Activated CD8-positive, alpha-beta T cell treated with anti-CD3 and anti-CD28 coated beads, Interleukin-2, amount 10 ng/mL, durations not matched to agents 7 days and 5 days (primary cell): ENCODE measurements at places on chromosomes 2 and 18.
A peak's percentile ranks its signal among the peaks of the same experiment; 100 is the strongest.

DNA sequence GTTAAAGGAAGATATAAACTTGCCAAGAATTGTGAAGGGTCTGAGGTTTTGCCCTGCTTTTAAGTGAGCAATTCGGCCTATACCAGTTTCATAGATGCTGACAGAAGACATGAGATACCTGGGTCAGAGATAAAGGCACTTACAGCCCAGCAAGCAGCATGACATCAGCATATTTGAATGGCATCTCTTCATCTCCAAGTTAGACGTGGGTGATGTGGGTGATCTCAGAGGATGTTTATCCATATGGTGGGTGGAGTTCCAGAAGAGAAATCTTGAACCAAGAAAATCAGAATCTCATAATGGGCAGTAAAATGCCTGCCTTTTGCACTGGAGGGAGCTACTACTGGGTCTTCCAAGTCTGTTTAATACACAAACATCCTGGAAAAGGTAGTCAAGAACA lies 44.7 kb downstream of the GYPC start:
- DNase-seq, result no peak
- peak overlapping the region; percentile 4 for H3K27ac ChIP-seq
- peaks cover 43% of the 10 kb centered on the region for H3K36me3 ChIP-seq
- no peaks in the 10 kb centered on the region for H3K27me3 ChIP-seq
- no peak overlapping the region for H3K4me3 ChIP-seq
- H3K4me1 ChIP-seq, result no peaks in the 10 kb centered on the region

DNA sequence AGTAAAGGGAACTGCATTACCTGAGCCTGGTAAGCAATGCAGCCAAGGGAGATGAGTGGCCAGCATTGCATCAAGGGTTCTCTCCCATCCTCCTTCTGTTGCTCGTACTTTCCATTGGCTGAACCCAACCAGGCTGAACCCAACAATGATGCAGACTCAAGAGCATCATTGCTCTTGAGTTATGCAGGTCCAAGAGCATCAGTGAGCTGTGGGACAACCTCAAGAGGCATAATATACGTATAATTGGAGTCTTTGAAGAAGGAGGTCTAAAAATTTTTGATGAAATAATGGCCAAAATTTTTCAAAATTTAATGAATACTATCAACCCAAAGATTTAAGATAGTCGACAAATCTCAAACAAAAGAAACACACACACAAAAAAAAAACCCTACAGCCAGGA lies 213.0 kb downstream of the RNF152 start:
- no peak for DNase-seq
- no peak overlapping the region for H3K4me3 ChIP-seq
- no peaks in the 10 kb centered on the region for H3K4me1 ChIP-seq
- no peak overlapping the region for H3K27ac ChIP-seq

- no peak overlapping the region for H3K27ac ChIP-seq
Measured at GRCh38 chr2:232420073-232420454, 13.4 kb downstream of the ALPG start.

DNA sequence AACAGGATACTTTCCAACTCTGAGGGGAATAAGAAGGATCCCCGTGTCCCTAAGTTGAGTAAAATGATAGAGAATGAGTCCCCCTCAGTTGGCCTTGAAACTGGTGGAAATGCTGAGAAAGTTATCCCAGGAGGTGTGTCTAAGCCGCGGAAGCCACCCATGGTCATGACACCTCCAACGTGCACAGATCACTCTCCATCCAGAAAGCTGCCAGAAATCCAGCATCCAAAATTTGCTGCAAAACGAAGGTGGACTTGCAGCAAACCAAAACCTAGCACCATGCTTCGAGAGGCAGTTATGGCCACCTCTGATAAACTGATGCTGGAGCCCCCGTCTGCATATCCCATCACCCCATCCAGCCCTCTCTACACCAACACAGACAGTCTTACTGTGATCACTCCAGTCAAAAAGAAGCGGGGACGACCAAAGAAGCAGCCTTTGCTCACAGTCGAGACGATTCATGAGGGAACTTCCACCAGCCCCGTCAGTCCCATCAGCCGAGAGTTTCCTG lies 270.1 kb downstream of the SETBP1 start:
- no peaks in the 10 kb centered on the region for H3K36me3 ChIP-seq
- H3K4me3 ChIP-seq, result no peak overlapping the region
- no peaks in the 10 kb centered on the region for H3K4me1 ChIP-seq
- H3K27ac ChIP-seq, result no peak overlapping the region

DNA sequence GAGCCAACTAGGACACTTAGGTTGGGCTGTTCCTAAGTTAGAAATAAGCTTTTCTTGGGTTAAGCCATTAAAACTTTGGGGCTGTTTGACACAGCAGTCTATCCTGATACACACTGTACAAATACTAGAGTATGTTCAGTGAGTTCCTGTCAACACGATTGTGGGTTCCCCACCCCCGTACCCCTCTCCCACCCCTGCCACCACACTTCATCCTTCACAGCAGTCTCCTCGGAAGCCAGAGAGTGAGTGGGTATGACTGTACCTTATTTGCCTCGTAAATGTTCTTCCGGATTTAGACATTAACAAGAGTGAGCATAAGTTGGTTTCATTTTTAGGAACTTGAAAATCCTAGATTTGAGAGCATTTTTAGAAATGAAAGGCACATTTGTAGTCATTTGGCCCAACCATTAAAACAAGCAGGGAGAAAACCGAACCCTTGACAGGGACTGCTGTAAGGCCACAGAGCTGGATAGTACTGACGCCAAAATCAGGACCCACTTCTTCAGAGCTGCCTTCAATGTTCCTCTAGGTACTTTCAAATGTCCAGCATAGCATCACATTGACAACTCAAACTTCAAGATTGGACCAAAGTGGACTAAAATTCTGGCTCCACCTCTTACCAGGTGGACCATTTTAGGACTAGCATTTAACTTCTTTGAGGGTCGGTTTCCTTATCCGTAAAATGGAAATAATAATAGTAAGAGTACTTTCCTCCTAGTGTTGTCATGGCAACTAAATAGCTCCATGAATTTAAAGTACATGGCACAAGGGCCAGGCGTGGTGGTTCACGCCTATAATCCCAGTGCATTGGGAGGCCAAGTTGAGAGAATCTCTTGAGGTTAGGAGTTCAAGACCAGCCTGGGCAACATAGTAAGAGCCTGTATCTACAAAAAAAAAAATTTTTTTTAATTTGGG lies 166.3 kb upstream of the SERTAD2 start:
- peaks cover 35% of the 10 kb centered on the region for H3K4me1 ChIP-seq
- H3K27ac ChIP-seq, result peak overlapping the region; percentile 90
- peak; percentile 67 for DNase-seq
- peak overlapping the region; percentile 61 for H3K4me3 ChIP-seq
- peaks cover 3% of the 10 kb centered on the region for H3K36me3 ChIP-seq
- no peaks in the 10 kb centered on the region for H3K27me3 ChIP-seq

DNA sequence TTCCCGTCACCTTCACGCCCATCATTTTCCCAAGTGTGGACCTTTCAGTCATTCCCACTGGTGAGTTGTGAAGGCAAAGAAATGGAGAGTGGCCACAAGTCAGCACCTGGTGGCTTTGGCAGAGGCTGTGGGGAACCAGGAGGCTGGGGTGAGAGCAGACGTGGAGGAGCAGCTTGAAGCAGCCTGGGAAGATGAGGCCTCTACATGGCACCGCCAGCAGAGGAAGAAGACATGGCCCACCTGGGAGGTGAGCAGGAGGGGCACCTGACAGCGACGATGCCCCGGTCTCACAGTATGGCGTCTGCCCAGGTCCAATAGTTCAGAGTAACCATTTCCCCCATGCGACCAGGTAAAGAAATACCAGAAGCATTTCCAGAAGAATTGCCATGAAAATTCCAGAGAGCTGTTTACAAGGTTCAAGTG lies 69.0 kb downstream of the TPO start:
- H3K27me3 ChIP-seq, result no peaks in the 10 kb centered on the region
- no peak overlapping the region for H3K27ac ChIP-seq
- DNase-seq, result no peak
- no peaks in the 10 kb centered on the region for H3K4me1 ChIP-seq
- H3K4me3 ChIP-seq, result no peak overlapping the region
- no peaks in the 10 kb centered on the region for H3K36me3 ChIP-seq

DNA sequence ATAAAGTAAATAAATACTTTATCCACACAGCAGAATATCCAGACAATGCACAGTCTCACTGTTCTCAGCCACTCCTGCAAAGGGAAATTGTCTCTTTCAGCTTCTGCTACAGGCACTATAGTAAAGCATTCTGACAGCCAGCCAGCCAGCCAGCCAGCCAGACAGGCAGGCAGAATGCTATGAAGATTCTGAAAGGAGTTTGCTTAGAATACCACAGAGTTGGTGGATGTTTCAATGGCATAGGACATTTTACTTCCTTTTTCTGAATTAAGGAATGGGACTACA lies 116.1 kb upstream of the CYP26B1 start:
- no peaks in the 10 kb centered on the region for H3K4me1 ChIP-seq
- no peaks in the 10 kb centered on the region for H3K36me3 ChIP-seq
- H3K27me3 ChIP-seq, result no peaks in the 10 kb centered on the region

- no peaks in the 10 kb centered on the region for H3K36me3 ChIP-seq
- peaks cover 22% of the 10 kb centered on the region for H3K4me1 ChIP-seq
- H3K27ac ChIP-seq, result no peak overlapping the region
- no peak overlapping the region for H3K4me3 ChIP-seq
- H3K27me3 ChIP-seq, result peaks cover 70% of the 10 kb centered on the region
- no peak for DNase-seq
Measured at GRCh38 chr2:72914206-72914559, 3.1 kb upstream of the EMX1 start.

DNA sequence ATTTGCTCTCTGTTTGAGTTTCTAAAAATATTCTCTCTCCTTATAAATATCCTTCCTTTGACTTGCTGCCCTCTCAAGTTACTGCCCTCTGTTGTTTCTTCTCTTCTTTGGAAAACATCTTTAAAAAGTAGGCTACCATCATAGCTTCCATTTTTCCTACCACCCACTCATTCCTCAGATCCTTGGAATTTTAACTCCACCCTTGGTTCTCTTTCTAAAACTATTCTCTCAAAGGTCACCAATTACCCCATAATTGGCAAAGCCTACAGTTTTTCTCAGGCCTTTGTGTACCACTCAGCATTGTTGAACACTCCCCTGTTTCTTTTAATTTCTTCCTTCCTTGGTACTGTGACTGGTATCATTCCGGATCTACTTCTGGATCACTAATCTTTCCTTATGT lies 43.0 kb upstream of the ITGAV start:
- no peak for DNase-seq
- H3K27me3 ChIP-seq, result peaks cover 2% of the 10 kb centered on the region
- H3K4me1 ChIP-seq, result no peaks in the 10 kb centered on the region

GRCh38 chr2:241773511-241774418 lies 2.9 kb upstream of the GAL3ST2 start:
- H3K4me3 ChIP-seq, result no peak overlapping the region
- H3K36me3 ChIP-seq, result no peaks in the 10 kb centered on the region
- H3K4me1 ChIP-seq, result peaks cover 7% of the 10 kb centered on the region
- H3K27me3 ChIP-seq, result no peaks in the 10 kb centered on the region

DNA sequence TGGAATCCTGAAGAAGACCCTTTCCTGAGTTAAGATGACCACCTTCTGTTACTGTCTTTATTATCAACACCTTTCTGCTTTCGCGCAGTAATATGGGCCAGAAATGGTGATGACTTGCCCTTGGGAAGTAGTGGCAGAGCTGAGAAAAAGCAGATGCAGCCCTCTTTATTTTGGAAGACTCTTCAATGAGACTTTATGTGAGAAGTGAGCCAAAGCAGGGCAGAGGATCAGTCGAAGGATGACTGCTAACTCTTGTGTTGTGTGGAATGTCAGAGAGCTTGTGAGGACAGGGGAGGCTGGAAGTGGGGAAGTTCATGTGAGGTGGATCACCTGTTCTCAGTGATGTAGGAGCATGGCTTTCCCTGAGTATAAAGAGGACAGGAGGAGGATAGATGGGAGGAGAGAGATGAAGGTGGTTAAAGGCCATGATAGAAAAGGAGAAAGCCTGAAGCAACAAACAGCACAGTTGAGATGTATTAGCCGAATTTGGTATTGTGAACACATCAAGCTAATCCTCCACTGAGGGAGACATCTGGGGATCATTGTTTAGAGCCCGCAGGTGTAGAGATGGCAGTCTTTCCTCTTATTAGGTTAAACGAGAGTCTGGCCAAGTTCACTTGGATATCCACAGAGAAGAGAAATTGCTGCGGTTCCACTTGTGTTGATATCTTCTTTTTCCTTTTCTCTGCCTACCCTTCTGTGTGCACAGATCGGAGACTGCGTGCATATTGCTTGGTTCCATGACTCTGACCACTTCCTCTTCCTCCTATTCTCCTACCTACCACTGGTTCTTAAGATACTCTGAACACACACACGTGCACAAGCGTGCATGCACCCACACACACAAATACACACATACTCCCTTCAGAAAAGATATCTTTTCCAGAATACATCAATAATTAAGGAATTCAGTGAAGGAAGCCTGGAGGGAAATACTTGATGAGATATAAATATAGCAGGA lies 67.4 kb downstream of the SLC9A2 start:
- no peak overlapping the region for H3K4me3 ChIP-seq
- H3K27me3 ChIP-seq, result peaks cover 8% of the 10 kb centered on the region
- H3K27ac ChIP-seq, result no peak overlapping the region
- H3K4me1 ChIP-seq, result no peaks in the 10 kb centered on the region
- H3K36me3 ChIP-seq, result no peaks in the 10 kb centered on the region

GRCh38 chr2:217810260-217810659 lies 192.5 kb downstream of the TNS1 start:
- no peak overlapping the region for H3K4me3 ChIP-seq
- H3K27ac ChIP-seq, result no peak overlapping the region
- no peaks in the 10 kb centered on the region for H3K4me1 ChIP-seq
- DNase-seq, result no peak
- peaks cover 10% of the 10 kb centered on the region for H3K36me3 ChIP-seq

DNA sequence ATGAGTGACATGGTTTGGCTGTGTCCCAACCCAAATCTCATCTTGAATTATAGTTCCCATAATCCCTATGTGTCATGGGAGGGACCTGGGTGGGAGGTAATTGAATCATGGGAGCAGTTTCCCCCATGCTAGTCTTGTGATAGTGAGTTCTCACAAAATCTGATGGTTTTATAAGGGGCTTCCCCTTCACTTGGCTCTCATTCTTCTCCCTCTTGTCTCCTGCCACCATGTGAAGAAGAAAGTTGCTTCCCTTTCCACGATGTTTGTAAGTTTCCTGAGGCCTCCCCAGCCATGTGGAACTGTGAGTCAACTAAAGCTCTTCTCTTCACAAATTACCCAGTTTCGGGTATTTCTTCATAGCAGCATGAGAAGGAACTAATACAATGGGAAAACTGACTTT lies 14.0 kb downstream of the DNAH7 start:
- no peak for DNase-seq
- no peak overlapping the region for H3K27ac ChIP-seq
- no peaks in the 10 kb centered on the region for H3K4me1 ChIP-seq
- no peak overlapping the region for H3K4me3 ChIP-seq
